Effector CD8-positive, alpha-beta T cell (primary cell): ENCODE measurements at places on chromosomes 7 and 10.
A peak's percentile ranks its signal among the peaks of the same experiment; 100 is the strongest.

- no peak for DNase-seq
Observed at GRCh38 chr10:89153971-89154370, 53.1 kb downstream of the CH25H start.

- no peak for DNase-seq
Observed at GRCh38 chr10:124588736-124589490, 127.3 kb downstream of the LHPP start.

- peak; percentile 14 for DNase-seq
Observed at GRCh38 chr10:3192856-3193635, 20.5 kb upstream of the PITRM1 start.

- DNase-seq, result no peak
Observed at GRCh38 chr7:122268101-122268500, 36.4 kb downstream of the FEZF1 start.

- DNase-seq, result no peak
Observed at GRCh38 chr7:16421333-16422102, at the start of gene CRPPA. TSS of gene CRPPA (minus strand) at chr7:16421538. CDS start at chr7:16421322, 216 bp downstream.

DNA sequence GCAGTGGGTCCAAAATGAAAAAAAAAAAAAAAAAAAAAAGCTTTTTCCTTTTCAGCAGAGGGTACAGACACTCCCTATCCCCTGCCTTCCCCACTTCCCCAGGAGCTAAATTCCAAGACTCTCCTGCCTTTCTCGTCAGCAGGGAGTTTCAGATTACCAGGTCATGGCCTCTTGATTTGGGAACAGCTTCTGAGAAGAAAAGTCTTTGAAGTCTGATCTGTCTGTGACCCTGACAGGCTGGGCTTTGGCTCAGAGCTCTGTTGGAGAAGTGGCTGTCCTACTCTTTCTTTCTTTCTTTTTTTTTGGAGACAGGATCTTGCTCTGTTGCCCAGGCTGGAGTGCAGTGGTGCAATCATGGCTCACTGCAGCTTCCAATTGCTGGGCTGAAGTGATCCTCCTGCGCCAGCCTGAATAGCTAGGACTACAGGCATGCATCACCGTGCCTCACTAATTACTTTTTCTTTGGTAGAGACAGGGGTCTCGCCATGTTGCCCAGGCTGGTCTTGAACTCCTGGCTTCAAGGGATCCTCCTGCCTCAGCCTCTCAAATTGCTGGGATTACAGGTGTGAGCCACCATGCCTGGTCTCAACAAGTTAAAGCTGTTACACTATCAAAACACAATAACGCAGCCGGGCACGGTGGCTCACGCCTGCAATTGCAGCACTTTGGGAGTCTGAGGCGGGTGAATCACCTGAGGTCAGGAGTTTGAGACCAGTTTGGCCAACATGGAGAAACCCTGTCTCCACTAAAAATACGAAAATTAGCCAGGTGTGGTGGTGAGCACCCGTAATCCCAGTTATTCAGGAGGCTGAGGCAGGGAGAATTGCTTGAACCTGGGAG is 59.9 kb downstream of the COL26A1 start:
- DNase-seq, result no peak

- no peak for DNase-seq
Observed at GRCh38 chr10:48317321-48317990, 11.0 kb downstream of the MAPK8 start.

- DNase-seq, result no peak
Observed at GRCh38 chr10:72612203-72612826, 13.6 kb downstream of the MICU1 start.

DNA sequence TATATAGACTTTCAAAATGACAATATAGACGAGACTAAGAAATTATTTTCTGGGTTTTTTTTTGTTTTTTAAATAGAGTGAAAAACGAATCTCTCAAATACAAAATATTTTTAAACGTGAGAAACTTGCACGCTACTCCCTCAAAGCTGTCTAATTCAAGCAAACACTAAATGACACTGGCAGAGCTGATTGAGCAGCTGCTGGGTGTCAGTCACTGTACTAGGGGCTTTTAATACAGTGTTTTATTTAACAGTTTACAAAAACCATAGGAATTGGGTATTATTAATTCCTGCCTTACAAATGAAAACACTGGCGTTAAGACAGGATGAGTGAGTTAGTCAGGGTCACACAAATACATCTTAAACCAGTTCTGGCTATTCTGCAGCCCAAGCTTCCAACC is 1209.6 kb upstream of the C7orf33 start:
- no peak for DNase-seq

GRCh38 chr7:70379210-70379609 is 752.7 kb upstream of the GALNT17 start:
- DNase-seq, result no peak

DNA sequence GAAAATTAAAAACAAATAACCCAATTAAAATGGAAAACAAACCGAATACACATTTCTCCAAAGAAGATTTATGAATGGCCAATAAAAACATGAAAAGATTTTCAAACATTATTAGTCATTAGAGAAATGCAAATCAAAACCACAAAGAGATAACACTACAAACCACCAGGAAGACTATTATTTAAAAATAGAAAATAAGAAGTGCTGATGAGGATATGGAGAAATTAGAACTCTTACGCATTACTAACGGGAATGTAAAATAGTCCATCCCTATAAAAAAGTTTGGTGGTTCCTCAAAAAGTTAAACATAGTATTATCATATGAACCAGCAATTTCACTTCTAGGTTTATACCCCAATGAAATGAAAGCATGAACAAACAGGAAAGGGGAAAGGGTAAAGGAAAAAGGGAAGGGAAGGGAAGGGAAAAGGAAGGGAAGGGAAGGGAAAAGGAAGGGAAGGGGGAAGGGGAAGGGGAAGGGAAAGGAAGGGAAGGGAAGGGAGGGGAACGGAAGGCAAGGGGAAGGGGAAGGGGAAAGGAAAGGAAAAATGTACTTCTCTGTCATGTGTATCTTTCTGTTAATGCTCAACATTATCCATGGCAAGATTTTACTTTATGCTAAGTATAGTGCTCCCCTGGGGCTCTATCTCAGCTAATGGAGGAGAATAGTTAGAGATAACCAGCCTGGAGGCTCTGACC is 125.3 kb upstream of the RSU1 start:
- DNase-seq, result no peak

DNA sequence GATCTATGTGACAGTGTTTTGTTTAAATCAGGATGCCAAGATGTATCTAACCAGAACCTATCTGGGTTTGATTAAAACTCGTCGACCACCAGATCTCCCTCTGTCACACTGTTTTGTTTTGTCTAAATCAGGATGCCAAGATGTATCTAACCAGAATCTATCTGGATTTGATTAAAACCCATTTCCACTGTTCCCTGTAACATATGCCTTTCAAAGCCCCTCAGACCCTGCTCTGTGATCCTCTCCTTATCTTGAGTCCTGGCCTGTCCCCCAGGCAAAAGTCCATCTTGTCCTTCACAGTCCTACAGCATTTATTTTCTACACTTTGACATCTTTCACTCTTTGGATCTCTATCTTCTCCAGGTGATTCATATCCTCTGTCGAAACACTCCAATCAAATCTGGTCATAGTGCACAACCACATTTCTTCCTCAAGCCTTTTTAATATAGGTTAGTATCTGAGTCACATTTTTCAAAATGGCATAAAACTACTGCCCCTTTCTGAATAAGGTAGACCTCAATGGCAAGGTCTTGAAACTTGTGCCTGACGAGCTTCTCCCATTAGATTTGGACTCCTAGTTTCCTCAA is 32.5 kb downstream of the ERLIN1 start:
- no peak for DNase-seq

- DNase-seq, result no peak
Observed at GRCh38 chr7:17680943-17681351, 259.3 kb downstream of the SNX13 start.

DNA sequence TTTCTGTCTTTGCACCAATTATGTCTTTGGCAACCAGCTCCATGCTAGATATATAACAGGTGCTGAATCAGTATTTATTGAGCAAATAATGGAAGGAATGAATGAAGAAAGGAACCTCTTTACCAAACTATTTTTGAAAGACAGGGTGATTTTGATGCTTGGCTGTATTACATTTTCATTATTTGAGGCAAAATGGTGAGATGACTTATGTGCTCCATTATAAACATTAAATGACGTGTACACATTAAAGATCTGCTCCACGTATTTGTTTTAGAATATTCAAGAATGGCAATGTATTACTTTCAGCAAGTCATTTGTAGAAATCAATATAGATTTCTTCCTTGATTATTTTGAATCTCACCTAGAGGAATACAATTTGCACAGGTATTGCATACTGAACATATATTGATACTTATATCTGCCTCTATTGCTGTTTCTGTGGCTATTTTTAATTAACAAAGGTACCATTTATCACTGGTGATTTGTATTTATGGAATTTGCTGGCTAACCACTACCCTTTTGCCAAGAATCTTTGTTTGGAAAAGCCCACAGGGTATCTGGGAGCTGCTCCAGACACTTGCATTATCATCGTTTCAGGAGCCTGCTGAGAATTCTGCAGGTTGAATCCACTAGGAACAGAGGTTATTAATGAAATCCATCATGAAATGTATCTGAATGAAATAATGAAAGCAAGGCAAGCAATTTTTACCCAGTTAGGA is 92.2 kb downstream of the SEMA3C start:
- DNase-seq, result no peak

- DNase-seq, result no peak
Observed at GRCh38 chr10:109880886-109881768, 42.2 kb downstream of the XPNPEP1 start.

- DNase-seq, result no peak
Observed at GRCh38 chr7:47737601-47738000, 155.7 kb upstream of the TNS3 start.

DNA sequence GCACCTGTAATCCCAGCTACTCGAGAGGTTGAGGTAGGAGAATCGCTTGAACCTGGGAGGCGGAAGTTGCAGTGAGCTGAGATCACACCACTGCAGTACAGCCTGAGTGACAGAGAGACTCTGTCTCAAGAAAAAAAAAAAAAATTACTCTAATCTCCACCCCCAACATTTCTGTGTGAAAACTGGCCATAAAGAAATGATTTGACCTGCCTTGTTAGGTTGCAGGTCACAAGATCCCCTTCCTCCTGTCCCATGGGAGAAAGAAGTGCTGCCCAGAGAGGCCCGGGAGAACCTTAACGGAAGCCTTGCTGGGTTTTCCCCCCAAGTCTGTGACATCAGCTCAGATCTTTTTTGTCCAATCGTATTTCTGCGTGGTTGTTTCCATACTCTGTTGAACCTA is 8.7 kb upstream of the CALHM1 start:
- no peak for DNase-seq

DNA sequence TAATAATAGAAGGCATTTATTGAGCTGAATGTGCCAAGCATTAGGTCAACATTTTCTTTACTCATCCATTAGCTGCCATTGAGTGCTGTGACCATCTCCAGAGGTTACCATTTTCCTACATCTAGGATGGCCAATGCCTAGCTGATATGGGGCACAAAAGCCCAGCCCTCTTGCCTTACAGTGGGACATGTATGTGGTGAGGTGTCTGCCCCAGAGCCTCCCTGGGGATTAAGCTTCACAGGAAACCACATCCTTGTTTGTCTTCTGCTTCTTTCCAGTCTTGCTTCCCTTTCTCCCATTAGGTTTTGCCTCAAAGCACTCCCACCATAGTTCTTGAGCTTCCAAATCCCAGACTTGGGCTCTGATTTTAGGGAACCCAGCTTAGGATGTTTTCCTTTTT is 258.7 kb downstream of the SORCS3 start:
- no peak for DNase-seq

GRCh38 chr10:121307411-121307980 is 290.7 kb downstream of the FGFR2 start:
- DNase-seq, result no peak

- DNase-seq, result no peak
Observed at GRCh38 chr10:124596116-124596785, 134.6 kb downstream of the LHPP start.

GRCh38 chr10:49272251-49273081 is 26.5 kb upstream of the C10orf71 start:
- DNase-seq, result no peak

GRCh38 chr7:39324139-39324760 is 242.0 kb upstream of the YAE1 start:
- no peak for DNase-seq

DNA sequence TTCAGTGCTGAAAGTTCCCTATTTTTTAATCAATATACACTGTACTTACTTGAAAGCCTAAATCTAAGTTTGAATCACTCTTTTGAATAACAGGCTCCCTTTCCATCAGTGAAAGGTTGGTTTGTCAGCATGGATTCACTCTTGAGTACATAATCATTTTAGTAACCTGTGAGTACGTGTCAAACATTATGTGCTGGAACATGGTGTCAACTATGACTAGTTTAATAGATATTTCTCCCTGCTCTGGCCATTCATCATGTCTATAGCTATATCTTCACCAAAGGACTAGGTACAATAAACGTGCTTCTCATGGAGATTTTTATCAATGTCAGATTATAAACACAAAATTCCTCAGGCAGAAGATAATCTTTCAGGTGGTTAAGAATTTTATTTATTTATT is 61.7 kb upstream of the MDFIC start:
- DNase-seq, result no peak

DNA sequence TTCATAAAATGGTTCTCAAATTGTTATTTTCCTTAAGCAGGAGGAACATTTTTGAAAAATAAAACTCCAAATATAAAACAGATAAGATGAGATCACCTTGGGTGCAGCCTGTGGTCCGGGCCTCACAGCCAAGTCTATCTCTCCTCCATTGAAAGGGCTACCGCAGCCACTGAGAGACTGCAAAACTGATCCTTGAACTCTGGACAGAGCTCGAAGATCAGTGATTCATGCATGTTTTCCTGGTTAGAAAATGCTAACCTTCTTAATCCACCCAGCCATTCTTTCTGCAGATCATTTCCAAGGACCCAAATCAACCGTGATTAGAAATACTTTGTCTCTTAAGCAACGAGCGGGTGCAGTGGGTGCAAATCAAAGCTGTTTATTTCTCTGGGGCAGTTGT is 378.8 kb downstream of the PLXDC2 start:
- DNase-seq, result no peak

DNA sequence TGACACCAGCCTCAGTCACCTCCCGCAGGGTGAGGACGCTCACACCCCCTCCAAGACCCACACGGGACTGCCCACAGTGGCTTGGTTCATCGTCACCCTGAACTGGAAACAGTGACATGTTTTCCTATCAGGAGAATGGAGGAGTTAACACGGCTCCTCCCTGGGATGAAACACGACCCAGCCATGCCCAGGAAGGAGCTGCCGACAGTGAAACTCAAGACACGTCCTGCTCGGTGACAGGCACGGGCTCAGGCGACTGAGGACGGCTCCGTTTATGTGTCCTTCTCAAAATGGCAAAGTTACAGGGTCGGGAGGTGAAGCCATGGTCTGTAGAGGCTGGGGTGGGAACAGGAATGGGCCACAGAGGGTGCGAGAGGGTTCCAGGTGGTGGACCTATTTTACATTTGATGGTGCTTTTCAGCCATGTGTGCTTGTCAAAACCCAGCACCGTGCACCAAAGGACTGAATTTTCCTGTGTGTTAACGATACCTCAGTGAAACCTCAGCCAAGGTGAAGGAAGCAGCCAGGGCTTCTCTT is 272.4 kb downstream of the ADARB2 start:
- no peak for DNase-seq
